Erythroblast (primary cell): ENCODE measurements at places on chromosomes 1 and 21.
A peak's percentile ranks its signal among the peaks of the same experiment; 100 is the strongest.

DNA sequence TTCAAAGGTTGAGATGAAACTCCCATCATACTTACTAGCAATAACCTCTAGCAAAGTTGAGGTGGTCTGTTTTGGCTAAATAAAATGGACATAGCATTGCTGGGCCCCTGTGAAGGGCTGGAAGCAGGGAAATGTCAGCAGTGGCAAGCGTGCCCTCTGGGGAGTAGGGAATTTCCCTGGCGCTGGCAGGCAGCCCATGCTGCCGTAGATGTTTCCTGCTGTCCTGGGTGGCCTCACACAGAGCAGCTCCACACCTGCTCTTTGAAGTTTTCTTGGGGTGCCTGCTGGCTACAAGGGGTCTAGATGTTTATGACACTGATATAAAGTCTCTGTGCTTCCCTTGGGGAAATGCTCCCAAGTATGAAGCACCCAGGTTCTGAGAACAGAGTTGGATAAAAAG, 30.2 kb downstream of the ADARB1 start:
- DNase-seq = no peak

GRCh38 chr1:160646711-160647328, at the start of gene SLAMF1:
TSS of gene SLAMF1 (minus strand) at chr1:160647044. CDS start at chr1:160646945, 99 bp downstream.
- DNase-seq = no peak

- no peak for DNase-seq
Measured at GRCh38 chr21:21806711-21807597, 808.7 kb downstream of the NCAM2 start.

DNA sequence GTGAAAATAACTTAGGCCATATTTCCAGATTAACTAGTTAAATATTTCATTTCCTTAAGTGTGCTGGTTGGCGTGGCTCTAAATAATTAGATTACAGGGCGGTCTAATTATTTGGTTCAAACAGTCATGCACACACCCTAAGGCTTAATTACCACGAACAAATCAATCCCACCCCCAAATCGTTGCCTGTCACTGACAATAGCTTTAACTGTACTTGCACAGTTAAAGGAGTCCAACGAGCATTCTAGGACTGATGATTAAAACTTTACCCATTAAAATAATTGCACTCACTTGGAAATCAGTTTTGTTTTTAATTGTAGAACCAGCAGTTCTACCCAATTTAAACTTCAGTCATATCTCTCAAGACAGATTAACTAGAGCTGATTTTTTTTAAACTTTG, 1.5 kb upstream of the POU2F1 start:
- no peak for DNase-seq

GRCh38 chr21:17797967-17798366, 21.2 kb downstream of the C21orf91 start:
- DNase-seq = no peak

GRCh38 chr1:109263597-109264378, 14.4 kb downstream of the CELSR2 start:
- peak; percentile 84 for DNase-seq

GRCh38 chr1:22534951-22535350, 28.3 kb upstream of the EPHA8 start:
- DNase-seq = no peak

DNA sequence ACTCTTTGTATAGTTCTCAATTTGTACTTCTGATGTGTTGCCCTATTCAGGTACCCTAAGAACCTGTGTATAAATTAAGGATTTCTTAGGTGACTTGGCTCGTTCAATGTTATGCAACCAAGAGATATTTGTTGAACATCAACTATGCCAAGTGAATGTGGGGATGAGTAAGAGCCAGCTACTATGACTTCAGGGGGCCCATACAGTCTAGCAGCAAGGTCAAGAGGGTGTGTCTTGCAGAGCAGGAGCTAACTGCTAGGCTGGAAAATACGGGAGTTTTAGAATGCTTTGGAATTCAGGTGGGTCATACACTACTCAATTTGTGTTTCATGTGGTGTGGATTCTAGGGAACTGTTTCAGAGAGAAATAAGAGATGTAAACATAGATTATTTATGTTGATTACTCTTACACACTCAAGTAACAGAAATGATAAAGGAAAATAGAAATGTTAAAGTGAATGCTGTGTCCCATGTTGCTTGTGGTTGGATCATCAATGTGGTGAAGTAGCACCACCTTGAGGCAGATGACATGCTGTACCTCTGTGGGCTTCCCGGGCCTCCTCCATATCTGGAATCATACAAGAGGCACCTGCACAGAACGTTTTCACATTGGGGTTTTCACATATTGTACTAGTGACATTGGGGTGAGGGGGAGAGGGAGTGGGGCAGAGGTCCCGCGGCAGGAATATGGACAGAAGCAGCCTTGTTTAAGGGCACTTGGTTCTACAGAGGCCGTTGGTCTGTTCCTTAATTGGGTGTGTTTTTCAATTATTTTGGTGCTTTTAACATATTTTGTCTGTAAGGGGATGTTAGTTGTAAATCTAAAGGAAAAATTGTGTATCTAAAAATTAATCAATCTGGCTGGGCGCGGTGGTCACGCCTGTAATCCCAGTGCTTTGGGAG, 12.4 kb downstream of the ARPC5 start:
- peak; percentile 70 for DNase-seq

DNA sequence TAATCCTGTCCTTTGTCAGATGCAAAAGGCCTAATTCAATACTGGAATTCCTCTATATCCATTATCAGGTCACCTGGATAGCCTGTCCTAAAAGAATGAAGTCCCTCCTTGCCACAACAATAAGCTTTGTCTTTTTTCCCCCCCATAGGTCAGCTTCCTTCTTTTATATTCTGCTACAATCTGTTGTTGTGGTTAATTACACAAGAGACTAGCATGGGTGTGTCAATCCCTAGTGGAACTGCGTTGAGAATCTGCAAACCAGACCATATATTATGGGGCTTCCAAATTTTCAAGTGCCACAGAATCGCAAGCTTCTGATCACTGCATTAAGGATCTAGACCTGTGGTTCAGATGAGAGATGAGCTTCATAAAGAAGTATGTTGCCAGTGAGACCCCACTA, 349.6 kb downstream of the SMYD3 start:
- DNase-seq = no peak

GRCh38 chr1:159945483-159946241, at the start of gene IGSF9:
TSS of gene IGSF9 (minus strand) at chr1:159945613. CDS start at chr1:159943454, 2,159 bp downstream.
- DNase-seq = peak; percentile 75

GRCh38 chr21:24716281-24716918, 890.9 kb downstream of the MRPL39 start:
- DNase-seq = no peak
